Activated CD8-positive, alpha-beta T cell treated with anti-CD3 and anti-CD28 coated beads for 36 hours (primary cell): ENCODE measurements at places on chromosomes 7 and 10.

DNA sequence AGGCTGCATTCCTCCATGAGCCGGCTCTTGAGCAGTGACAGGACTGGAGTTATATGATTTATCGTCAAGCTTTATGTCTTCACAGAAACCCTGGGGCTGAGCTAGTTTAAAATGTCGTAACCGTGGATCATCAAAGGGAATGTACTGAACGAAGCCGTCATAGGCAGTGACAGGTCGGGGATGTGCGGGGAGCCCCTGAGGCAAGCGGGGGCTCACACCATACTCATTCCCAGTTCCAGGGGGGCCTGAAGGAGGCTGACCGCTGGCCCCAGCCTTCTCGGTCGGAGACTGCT is 30.7 kb downstream of the JCAD start:
- peaks cover 47% of the 10 kb centered on the region for H3K27me3 ChIP-seq
- no peak for DNase-seq
- H3K4me3 ChIP-seq, result no peak overlapping the region
- H3K27ac ChIP-seq, result no peak overlapping the region
- peaks cover 36% of the 10 kb centered on the region for H3K4me1 ChIP-seq

GRCh38 chr10:17764142-17764541 is 12.1 kb downstream of the TMEM236 start:
- no peaks in the 10 kb centered on the region for H3K27me3 ChIP-seq
- no peak overlapping the region for H3K27ac ChIP-seq
- DNase-seq, result no peak
- H3K36me3 ChIP-seq, result no peaks in the 10 kb centered on the region

DNA sequence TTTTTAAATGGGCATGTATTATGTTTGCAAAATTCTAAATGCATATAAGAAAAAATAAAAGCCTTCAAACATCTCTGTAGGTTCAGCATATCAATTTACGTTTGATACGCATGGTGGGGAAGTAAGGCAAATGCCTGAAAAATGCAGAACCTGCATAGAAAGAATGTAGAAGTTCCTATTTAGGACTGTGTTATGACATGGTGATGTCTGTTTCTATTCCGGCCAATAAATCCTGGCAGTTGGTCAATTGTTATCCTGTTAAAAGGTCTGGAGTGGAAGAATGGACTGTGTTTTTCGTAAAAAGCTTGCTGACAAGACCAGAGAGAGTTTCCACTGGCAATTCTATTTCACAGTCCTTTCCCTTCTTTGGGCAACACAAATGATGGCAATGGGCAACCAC is 49.6 kb upstream of the CAV2 start:
- peaks cover 2% of the 10 kb centered on the region for H3K27me3 ChIP-seq
- no peak overlapping the region for H3K27ac ChIP-seq
- H3K4me1 ChIP-seq, result no peaks in the 10 kb centered on the region
- no peak for DNase-seq
- H3K36me3 ChIP-seq, result no peaks in the 10 kb centered on the region

DNA sequence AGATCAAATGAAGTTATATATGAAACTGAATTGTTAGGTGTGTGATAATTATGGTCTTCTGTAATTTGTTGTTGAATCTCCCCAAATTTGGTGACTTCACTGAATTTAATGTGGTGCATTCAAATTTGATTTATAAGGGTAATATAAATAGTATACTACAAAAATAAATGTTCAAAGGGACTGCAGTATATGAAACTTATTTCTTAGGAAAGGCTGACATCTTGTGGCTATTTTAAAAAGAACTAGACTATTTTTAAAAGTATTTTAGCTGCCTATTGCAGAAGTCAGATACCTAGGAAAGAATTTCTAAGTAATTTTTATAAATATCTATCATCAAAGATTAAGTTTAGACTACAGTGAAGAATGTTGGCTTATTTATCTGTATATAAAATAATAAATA is 36.6 kb downstream of the ATRNL1 start:
- peaks cover 7% of the 10 kb centered on the region for H3K27me3 ChIP-seq
- H3K36me3 ChIP-seq, result no peaks in the 10 kb centered on the region
- H3K4me3 ChIP-seq, result no peak overlapping the region
- H3K27ac ChIP-seq, result no peak overlapping the region
- no peak for DNase-seq

DNA sequence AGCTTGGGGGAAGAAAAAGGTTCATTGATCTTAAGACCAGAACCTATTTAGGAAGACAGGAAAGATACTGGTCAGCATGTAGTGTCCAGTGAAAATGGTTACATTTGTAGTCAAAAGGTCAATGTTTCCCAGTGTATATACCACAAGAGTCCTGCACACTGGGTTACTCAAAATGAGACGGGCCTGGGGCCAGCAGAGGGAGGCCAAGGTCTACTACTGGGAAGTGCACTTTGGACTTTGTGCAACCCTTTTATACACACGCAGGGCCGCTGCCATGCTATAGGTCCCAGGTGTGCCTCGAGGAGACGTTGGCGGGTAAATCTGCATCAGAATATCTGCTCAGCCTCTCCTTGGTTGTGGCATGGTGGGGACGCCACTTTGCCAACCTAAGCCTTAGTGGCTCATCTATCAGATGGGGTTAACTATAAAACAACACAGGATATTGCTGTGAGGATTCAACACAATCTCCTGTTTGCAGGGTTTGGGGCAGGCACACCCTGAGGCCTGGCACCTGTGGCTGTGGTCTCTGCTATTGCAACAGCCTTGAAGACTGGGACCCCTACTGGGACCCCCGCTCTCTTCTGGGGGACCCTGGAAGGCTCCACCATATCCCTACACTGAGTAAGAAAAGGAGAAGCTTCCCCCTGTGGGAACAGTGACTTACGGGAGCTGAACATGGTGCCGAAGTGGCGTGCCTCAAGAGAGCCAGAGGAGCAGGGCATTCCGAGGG is 19.7 kb downstream of the CLRN3 start:
- no peak for DNase-seq
- peaks cover 14% of the 10 kb centered on the region for H3K27me3 ChIP-seq
- no peaks in the 10 kb centered on the region for H3K4me1 ChIP-seq

DNA sequence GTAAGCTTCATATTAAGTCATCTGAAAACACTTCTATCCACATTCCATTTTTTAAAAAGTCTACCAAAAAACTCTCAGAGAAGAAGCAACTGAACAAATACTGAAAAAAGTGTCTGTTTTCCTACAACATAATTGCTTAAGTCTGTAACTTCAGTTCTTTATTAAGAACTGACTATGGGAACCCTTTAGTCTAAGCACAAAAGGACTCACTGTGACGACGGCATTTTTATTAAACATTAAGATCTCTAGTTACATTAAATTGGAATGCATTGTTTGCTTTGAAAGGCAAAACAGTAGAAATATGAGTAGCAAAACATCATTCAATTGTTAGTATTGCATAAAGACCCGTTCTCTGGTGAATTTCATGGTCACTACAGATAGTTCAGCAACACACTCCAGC is 5.8 kb upstream of the FAM3C start:
- H3K27ac ChIP-seq, result no peak overlapping the region
- H3K4me1 ChIP-seq, result peaks cover 17% of the 10 kb centered on the region
- no peak for DNase-seq
- peaks cover 2% of the 10 kb centered on the region for H3K27me3 ChIP-seq
- no peaks in the 10 kb centered on the region for H3K36me3 ChIP-seq
- H3K4me3 ChIP-seq, result no peak overlapping the region

DNA sequence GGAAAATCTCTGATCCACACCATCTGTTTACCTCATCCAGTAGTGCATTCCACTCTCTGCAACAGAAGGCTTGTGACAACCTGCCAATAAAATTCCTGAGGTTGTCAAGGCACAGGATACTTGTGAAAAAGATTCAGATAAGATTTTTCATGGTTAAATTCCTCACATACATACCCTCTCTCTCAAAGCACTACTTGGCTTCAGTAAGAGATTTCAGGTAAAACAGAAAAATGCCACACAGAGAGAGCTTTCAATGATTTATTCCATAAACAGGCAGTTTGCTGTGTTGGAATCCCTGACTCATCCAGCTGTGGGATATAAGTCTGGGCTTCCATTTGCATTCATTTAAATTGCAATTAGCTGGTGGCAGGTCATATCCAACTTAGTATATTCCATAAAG is 99.7 kb upstream of the CAV2 start:
- H3K36me3 ChIP-seq, result no peaks in the 10 kb centered on the region
- no peaks in the 10 kb centered on the region for H3K4me1 ChIP-seq
- H3K4me3 ChIP-seq, result no peak overlapping the region
- DNase-seq, result no peak

DNA sequence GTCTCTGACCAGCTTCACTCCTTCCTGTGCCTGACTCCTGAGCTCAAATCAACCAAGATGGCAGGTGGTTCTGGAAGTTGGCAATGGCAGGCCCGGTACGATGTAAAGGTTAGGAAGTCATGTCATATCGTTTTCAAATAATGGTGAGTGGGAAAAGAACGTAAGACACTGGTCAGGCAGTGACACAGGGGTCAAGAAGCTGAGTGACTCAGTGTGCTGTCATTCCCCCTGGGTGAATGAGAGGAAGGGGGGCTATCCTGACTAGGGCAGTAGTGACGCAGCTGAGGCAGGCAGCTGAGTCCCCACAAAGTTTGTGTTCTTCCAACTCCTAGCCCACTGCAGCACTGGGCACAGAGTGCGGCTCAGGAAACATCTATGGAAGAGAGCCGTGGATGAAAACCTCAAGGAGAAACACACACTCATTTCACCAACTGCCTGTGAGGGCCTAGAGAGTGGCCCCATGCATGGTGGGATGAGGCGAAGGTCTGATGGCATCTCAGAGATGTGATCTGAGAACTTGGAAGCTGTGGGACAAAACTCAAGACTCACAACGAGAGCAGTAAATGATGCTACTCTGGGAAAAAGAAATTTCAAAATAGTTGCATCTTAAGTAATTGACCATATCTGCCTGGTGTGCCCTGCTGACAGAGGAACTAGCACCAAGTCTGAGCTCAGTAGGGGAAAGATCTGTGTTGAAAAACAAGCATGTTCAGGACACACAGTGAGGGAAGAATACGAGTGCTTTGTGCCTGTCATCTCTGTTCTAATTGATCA is 23.2 kb downstream of the CREB3L2 start:
- H3K4me3 ChIP-seq, result no peak overlapping the region
- no peaks in the 10 kb centered on the region for H3K27me3 ChIP-seq
- H3K36me3 ChIP-seq, result peaks cover 18% of the 10 kb centered on the region
- H3K4me1 ChIP-seq, result no peaks in the 10 kb centered on the region

DNA sequence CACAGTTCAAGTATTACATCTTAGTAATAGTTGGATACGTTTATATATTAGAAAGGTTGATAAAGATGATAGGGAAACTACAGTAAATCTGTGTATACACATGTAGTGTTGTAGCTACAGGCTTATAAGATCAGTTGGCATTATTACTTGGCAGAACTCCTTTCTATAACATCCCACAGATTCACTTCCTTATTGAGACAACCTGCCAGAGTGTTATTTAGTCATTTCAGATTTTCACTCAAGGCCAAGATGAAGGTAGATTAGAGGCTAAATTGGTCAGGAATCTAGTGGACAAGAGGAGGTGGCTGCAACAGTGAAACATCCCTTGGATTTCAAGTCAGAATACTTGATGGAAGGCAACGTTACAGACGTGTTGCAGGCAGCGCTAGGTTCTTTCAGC is 63.0 kb downstream of the PAPSS2 start:
- H3K27me3 ChIP-seq, result peaks cover 13% of the 10 kb centered on the region
- no peak overlapping the region for H3K4me3 ChIP-seq
- no peak overlapping the region for H3K27ac ChIP-seq
- H3K4me1 ChIP-seq, result no peaks in the 10 kb centered on the region
- no peak for DNase-seq
